ENCODE measurements at places on chromosomes 13 and 19.
A peak's percentile ranks its signal among the peaks of the same experiment; 100 is the strongest.

DNA sequence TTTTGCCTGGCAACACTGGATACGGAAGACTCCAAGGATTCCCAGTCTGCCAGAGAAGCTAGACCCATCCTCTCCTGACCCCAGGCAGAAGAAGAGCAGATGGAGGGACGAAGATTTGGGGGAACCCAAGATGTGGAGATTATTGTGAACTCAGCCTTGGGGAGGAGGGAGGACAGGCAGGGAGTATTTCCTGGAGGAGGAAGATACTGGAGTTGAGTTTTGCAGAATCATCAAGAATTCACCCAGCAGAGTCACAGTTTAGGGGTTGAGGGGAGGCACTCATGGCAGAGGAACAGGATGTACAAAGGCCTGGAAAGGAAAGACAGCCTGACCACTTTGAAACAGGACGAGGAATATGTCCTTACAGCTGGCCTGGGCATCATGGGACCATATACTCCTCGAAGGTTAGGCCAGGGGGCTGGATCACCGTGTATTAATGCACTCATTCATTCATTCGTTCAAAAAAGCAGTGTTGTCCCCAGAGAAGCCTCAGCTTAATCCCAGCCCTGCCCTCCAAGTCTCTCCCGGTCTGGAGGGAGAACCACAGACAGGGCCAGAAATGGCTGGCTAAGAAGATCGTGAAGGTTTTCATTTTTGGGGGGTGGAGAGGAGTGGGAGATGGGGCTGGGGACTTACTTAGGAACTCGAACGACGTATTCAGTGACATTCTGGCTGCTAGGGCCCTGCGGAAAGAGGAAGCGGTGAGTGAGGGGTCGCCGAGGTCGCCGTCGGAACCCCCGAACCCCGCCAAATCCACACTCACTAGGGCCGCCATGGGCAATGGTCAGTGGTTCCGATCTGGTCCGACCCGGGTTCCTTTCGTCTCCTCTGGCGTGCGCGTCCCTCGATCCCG is 517 bp downstream of the GTF2F1 start:
- no peak for DNase-seq

GRCh38 chr13:81563091-81563490 is 1222.2 kb upstream of the SPRY2 start:
- DNase-seq, result no peak

- DNase-seq, result peak; percentile 13
Observed at GRCh38 chr13:44576351-44577235, 463 bp upstream of the TSC22D1 start.

- no peak for DNase-seq
Observed at GRCh38 chr13:51317262-51317661, 22.2 kb upstream of the SERPINE3 start.

GRCh38 chr13:66237411-66238062 is 992.6 kb downstream of the PCDH9 start:
- no peak for DNase-seq

DNA sequence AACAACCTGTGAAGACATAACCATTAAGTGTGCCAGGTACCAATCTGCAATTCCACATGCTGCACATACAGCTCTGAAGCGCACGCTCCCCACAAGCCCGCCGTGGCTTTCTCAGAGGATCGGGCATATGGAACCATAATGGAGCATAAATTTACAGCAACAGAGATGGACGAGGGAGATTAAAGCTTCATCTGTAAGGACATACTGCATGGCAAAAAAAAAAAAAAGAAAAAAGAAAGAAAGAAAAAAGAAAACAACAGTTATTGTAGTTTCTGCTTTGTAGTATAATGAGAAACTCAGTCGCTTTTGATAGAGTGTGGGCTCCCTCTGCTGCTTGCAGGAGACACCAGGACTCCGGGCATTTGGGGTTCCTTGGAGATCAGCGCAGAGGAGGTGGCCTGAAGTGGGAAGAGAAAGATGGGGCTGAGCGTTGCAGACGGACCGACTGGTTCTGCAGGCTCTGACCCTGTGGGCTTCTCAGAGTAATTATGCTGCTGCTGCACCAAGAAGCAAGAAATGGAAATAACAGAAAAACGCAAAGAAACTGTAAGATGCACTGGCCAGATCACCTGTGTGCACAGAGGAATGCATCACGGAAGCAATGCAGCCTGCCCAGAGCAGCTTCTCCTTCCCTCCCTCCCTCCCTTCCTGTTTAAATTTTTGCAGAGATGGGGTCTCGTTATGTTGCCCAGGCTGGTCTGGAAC is 10.8 kb upstream of the PDCD5 start:
- DNase-seq, result peak; percentile 27

DNA sequence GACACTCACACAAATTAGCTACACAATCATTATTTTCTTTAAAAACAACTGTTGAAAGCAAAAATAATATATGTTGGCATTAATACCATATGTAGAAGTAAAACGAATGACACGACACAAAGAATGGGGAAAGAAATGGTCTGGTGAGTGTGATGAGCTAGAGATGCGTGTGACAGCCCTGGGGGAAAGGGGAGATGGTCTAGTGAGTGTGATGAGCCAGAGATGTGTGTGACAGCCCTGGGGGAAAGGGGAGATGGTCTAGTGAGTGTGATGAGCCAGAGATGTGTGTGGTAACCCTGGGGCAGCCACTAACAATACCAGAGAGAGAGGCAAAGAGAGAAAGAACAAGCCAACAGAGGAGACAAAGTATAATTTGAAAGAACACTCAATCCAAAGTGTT is 22.3 kb upstream of the LAMP1 start:
- no peak for DNase-seq

DNA sequence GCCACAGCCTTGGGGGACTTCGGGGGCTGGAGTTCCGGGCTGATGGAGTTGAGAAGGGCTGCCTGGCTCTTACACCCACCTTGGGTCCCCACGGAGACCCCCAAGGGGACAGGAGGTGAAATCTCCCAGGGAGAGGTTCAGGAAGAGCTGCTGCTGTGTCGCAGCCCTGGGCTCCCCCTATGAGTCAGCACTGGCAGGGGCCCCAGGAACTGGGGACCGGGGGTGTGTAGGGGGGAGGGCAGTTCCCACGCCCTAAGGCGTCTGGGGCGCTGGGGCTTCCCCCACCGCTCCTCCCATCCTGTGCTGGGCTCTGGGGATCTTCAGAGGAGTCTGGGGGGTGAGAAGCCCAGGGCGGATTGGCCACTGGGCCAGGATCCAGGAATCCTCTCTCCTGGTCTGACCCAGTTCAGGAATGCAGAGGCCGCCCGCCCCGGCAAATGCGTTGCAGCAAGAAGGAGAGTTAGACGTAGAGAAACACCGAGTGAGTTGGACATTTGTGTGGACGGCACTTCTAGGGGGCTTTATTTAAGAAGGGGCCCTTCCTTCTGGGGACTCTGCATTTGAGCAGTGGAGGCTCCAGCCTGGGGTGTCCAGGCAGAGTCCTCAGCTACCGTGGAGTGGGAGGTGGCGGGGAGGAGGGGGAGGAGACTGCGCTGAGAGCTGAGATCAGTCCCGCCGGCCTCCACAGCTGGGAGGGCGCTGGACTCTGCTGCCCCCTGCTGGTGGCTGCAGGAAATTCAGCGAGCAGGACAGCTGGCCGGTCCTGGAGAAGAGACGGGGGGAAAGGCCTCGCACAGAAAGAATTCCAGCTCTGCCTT is 15.0 kb upstream of the NANOS3 start:
- DNase-seq, result peak; percentile 83

DNA sequence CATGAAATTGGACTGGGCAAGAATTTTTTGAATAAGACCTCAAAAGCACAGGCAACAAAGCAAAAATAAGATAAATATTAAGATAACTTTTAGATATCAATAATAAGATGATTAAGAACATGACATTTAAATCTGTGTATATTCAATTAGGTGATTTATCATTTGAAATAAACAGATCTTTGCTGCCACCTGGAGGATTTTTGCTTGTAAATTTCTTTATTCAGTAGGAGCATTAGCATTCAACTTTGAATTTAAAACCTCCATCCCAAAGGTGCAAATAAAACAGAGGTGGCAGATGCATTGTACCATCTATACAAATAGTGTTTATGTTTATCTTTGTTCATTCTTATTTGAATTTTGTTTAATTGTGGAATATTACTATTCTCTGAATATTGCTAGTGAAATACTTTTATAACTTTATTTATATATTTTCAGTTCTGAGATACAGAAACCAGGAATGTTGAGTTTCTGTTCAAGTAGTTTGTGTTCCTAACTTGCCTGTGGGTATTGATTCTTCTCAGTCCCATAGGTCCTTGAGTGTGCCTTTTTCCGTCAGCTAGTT is 20.9 kb downstream of the COG6 start:
- DNase-seq, result no peak

GRCh38 chr13:46146898-46147297 is 35.1 kb downstream of the LCP1 start:
- no peak for DNase-seq

DNA sequence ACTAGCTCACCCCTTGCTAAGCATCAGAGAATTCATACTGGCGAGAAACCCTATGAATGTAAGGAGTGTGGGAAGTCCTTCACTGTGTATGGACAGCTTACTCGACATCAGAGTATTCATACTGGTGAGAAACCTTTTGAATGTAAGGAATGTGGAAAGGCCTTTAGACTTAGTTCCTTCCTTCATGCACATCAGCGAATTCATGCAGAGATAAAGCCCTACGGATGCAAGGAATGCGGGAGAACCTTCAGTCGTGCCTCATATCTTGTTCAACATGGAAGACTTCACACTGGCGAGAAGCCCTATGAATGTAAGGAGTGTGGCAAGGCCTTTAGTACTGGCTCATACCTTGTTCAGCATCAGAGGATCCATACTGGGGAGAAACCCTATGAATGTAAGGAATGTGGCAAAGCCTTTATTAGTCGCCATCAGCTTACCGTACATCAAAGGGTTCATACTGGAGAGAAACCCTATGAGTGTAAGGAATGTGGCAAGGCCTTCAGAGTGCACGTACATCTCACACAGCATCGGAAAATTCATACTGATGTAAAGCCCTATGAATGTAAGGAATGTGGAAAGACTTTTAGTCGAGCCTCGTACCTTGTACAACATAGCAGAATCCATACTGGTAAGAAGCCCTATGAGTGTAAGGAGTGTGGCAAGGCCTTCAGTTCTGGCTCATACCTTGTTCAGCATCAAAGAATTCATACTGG is 17.3 kb downstream of the ZNF30 start:
- DNase-seq, result no peak

DNA sequence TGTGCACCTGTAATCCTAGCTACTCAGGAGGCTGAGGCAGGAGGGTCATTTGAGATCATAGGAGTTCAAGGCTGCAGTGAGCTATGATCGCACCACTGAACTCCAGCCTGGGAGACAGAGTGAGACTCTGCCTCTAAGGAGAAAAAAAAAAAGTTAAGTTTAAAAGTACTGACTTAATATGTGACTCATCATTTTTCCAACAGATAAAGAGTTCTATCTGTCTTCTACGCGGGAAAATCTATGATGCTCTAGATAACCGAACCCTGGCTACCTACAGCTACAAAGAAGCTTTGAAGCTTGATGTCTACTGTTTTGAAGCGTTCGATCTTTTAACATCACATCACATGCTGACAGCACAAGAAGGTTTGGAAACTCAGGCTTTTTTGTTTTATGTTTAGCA is 7.2 kb downstream of the CDC16 start:
- no peak for DNase-seq

GRCh38 chr19:55490478-55491432 is 2.5 kb downstream of the SSC5D start:
- no peak for DNase-seq

DNA sequence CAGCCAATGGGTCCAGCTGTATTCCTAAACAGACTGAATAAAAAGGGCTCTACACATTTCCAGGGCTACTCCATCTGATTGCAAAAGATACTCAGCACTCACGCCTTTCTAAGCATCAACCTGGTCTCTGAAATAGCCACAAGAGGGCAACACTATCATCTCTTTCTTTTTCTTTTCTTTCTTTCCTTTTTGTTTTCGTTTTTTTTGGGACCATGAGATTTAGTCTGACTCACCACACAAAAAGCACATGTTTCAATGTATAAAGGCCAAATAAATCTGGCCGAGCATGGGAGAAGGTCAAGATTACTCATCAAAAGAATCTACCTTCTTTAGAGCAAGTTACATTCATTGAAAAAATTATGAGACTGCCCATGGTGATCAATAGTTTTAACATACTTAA is 805.6 kb upstream of the ARGLU1 start:
- DNase-seq, result no peak

DNA sequence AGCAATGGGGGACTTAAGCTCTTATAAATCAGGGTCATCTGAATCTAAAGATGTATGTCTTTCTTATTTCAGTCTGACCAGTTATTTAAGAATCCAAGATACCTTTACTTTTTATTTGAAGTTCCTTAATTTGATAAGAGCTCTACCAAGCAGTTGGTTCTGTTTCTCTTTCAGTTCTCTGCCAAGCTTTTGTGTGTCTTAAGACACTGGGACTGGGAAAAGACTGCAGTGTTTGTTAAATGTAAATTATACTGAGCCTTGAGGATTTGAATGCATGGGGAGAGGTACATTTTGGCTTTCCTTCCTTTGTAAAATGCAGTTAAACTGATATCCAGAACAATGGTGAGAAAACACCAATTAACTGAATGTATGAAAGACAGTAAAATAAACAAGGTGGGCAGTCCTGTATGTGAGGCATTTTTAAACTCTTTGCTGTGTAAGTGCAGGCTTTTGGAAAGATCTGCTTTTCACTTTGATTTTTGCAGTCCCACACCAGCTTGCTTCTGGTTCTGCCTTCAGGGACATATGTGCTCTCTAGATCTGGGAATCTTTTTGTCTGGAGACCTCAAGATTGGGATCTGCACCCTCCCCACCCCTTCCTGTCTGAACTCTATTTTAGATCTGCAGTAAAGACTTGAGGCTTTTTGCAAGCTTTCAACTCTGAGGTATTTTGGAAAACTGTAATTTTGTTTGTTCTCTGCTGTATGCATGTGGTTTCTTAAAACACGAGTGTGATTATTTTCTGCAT is 77.6 kb downstream of the LRCH1 start:
- DNase-seq, result no peak

DNA sequence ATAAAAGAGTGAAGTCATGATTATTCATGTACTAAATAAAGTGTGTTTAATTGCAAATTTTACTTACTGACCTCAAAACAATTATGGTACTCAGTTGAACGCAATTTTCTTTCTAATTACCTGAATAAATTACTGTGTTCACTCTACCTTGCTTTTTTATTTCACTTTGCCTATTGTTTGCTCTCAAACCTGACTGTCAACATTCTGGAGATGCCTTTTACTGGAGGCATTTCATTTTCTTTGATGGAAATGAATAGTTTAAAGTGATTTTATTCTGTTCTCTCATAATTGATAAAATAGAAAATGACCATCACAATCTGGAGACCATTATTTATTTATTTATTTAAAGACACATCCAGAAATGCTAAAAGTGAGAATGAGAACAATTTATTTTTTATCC is 811.5 kb upstream of the ATXN8OS start:
- DNase-seq, result no peak

Measured in stimulated activated CD8-positive, alpha-beta memory T cell treated with anti-CD3 and anti-CD28 coated beads, Interleukin-4, amount 100 ng/mL, for 1 hour (primary cell).